ENCODE measurements at places on chromosomes 4 and X.
A peak's percentile ranks its signal among the peaks of the same experiment; 100 is the strongest.

GRCh38 chrX:81120258-81120935, 81.3 kb downstream of the HMGN5 start:
- DNase-seq: no peak

- peak; percentile 80 for DNase-seq
Measured at GRCh38 chr4:81466841-81467671, 4.7 kb downstream of the RASGEF1B start.

DNA sequence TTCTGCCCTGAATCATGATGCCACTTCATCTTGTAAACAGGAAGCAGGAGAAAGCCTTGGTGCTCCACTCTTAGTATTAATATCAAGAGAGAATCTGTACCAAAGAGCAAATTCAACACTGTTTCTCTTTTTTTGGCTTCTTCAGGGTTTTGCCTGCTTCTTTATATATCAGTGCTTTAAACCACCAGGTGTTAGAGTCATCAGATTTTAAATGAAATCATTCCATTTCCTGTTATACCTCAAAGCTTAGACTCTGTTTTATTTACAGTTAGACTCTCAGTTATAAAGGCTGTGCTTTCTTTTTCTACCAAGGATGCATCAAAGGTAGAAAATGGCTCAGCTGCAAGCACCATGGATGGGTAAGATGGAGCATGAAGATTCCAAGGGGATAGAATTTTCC, 350.9 kb downstream of the CAMK2D start:
- no peak for DNase-seq

DNA sequence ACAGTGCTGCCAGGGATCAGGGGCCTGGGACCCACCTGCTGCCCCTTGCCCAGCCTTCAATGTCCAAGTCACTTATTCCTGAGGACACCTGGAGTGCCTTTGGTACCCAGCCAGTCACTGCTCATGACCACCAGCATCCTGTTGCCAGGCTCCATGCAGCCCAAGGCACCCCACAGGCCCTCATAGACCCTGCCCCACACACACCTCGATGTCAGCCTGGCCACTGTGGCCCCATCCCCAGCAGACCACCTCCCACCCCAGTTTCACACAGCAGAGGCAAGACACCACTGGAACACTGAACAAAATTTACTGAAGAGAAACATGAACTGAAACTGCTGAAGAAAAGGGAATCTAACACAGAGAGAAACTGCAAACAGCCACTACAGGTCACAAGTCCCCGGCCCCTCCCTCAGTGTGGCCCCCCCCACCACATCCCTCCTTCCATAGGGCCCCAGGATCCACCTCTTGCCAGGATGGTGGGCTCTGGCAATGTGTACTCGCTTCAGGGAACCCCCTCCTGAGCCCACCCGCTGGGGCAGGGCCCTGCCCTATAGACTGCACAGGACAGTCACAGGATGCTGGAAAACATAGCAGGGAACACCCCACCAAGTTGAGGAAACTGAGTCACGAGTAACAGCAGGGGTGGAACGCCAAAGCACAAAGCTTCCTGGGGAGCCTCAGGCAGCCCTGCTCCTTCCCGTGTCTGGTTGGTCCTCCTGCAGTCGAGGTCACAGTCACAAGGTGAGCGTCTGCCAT, 5.2 kb downstream of the PNMA5 start:
- no peak for DNase-seq

DNA sequence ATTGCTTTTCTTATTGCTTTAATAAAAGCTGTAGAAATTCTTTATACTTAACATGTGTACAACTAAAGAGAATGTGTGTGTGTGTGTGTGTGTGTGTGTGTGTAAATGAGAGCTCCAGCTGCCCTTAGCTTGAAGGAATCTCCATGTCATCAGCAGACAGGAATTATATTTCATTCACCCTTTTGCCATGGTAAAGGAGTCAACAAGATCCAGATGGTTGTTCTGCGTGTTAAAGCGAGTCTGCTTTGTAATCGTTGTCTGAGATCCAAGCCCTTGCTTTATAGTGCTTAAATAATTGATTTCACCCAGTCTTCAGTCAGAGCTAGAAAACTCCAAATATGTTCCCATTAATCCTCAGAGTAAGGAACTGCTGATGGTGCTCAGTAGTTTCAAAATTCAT, 285.5 kb downstream of the PDGFC start:
- DNase-seq: no peak

DNA sequence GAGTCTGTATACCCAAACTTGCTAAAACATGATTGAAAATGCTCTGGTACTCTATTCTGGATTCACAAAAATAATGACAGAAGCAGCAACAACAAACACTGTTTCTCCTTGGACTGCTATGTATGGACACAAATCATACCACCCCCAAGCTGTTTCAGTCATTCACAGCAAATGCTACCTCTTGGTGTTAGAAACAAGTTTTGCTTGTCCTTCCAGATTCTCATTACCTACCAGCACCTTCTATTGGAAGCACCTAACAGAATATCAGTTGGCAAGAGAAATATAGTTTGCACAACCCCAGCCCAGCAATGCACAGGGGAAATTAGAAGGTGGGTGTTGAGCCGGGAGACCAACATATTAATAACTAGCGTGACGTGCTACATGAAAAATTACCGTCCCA, 1950.9 kb downstream of the C4orf33 start:
- DNase-seq: no peak

DNA sequence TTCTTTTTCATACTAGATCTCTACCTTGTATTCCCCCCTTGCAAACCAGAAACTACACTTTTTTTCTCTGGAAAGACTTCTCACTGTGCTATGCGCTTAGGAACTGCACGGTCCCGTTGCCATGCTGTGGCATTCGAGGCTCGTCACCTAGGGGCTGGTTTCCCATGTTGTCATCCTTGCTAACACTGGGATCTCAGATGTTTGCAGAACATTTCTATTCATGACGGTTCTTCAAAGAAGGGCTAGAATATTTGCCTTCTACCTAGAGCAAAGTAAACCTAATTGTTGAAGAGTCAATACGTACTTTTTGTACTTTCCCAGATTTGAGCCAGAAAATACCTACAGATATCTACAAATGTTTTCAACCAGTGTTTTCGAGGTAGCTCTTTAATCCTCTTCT, 41.0 kb downstream of the RS1 start:
- DNase-seq: no peak

- no peak for DNase-seq
Measured at GRCh38 chrX:149572743-149573142, 14.5 kb downstream of the MAGEA9B start.

- no peak for DNase-seq
Measured at GRCh38 chr4:162352580-162353107, 188.8 kb upstream of the FSTL5 start.

- no peak for DNase-seq
Measured at GRCh38 chrX:72314881-72315280, 9.2 kb upstream of the CITED1 start.

- no peak for DNase-seq
Measured at GRCh38 chr4:111595456-111595855, 549.8 kb upstream of the FAM241A start.

- no peak for DNase-seq
Measured at GRCh38 chr4:96675416-96675815, 835.5 kb downstream of the PDHA2 start.

- no peak for DNase-seq
Measured at GRCh38 chr4:122762520-122762919, 30.0 kb downstream of the BBS12 start.

GRCh38 chr4:18935659-18936345, 914.2 kb upstream of the LCORL start:
- no peak for DNase-seq

DNA sequence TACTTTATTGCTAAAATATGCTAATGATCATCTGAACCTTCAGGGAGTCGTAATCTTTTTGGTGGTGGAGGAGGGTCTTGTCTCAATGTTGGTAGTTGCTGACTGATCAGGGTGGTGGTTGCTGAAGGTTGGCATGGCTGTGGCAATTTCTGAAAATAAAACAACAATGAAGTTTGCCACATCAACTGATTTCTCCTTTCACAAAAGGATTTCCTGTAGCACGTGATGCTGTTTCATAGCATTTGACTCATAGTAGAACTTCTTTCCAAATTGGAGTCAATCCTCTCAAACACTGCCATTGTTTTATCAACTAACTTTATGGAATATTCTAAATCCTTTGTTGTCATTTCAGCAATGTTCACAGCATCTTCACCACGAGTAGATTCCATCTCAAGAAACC, 19.3 kb downstream of the DDIT4L start:
- no peak for DNase-seq

GRCh38 chrX:117095393-117095792, 632.6 kb upstream of the CT83 start:
- no peak for DNase-seq

DNA sequence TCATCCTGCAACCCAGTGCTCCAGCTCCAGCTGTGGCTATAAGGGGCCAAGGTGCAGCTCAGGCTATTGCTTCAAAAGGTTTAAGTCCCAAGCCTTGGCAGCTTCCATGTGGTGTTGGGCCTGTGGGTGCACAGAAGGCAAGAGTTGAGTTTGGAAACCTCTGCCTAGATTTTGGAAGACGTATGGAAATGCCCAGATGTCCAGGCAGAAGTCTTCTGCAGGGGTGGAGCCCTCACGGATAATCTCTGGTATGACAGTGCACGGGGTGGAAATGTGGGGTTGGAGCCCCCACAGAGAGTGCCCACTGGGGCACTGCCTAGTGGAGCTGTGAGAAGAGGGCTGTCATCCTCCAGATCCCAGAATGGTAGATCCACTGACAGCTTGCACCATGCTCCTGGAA, 44.5 kb downstream of the CYTL1 start:
- DNase-seq: no peak

GRCh38 chr4:8523175-8523574, 57.0 kb upstream of the GPR78 start:
- no peak for DNase-seq
